ENCODE measurements at places on chromosomes 4 and X.

DNA sequence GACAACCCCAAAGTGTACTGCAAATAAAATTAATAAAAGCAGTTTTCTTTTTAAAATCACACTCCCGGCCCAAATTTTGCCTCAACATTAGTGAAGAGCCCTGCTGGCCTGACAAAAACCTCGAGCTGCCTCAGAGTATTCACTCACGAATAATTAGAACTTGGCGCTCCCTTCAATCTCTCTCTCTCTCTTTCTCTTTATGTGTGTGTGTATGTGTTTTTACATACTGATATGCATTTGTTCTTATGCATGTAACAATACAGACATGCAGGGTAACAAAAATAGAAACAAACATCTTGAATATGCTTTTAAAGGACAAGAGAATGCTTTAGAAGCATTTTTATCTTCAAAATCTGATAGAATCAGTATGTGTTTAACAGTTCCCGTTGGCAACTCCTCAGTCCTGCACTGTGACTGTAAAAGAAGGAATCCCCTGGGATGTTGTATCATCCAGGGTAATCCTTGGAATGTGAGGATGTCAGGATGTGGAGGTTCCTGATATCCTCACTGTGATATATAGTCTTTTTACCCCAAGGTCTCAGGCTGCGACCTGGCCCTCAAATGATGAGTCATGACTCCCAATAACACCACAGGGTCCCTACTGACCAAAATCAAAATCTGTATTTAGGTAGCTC, 53.0 kb downstream of the PTCHD1 start:
- no peak for DNase-seq

GRCh38 chrX:101409043-101409442, 1.0 kb downstream of the HNRNPH2 start:
- no peak for DNase-seq

- no peak for DNase-seq
Measured at GRCh38 chr4:7811536-7812191, 128.0 kb downstream of the AFAP1 start.

GRCh38 chrX:17769701-17770269, 32.5 kb downstream of the SCML1 start:
- DNase-seq = no peak

GRCh38 chrX:68463880-68464279, 30.6 kb upstream of the OPHN1 start:
- no peak for DNase-seq

- no peak for DNase-seq
Measured at GRCh38 chr4:102511830-102512605, 10.9 kb downstream of the NFKB1 start.

DNA sequence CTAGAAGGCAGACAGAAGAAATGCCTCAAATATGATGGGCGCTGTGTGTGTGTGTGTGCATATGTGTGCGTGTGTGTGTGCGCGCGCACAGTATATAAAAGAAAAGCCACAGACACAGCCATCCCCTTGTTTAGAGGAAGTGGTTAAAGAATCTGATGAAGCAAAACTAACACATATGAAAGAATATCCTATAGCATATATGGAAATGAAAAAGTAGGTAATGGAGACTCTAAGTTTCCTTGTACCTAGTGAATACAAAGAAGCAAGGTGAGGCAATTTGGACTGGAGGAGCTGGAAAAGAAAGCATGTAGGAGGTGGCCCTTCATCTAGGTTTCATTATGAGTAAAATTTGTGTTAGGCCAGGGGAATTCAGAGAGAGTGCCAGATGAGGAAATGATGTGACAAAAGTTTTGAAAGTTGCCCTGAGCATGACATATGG, 58.6 kb upstream of the MCF2 start:
- DNase-seq = no peak

GRCh38 chrX:13940671-13941070, 89.0 kb downstream of the GEMIN8 start:
- no peak for DNase-seq
